ENCODE measurements at places on chromosomes 7 and 10.
A peak's percentile ranks its signal among the peaks of the same experiment; 100 is the strongest.

GRCh38 chr10:49360271-49361177 lies 35.4 kb downstream of the DRGX start:
- DNase-seq, result no peak

GRCh38 chr7:93178213-93178612 lies 30.0 kb upstream of the SAMD9L start:
- no peak for DNase-seq

GRCh38 chr7:2521341-2521745 lies 1.8 kb downstream of the LFNG start:
- DNase-seq, result no peak

DNA sequence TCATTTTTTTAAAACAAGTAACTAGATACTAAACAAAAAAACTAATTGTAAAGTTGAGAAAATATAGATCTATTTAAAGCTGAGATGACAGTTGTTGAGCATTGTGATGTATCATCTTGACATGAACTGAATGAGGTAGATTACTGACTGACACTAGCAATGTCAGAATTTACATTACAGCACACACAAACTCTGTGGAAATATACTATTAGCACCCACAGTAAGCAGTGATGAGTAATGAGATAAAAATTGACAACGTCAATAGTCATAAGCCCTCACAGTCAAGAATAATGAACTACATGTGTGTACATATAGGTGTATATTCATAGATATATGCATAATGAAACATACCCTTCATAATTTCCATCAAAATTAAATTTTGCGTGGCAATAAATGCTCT lies 368.4 kb downstream of the TFEC start:
- DNase-seq, result no peak

- DNase-seq, result no peak
Measured at GRCh38 chr7:51640841-51641240, 324.2 kb upstream of the COBL start.

GRCh38 chr10:51928162-51928561 lies 228.8 kb upstream of the CSTF2T start:
- DNase-seq, result no peak

DNA sequence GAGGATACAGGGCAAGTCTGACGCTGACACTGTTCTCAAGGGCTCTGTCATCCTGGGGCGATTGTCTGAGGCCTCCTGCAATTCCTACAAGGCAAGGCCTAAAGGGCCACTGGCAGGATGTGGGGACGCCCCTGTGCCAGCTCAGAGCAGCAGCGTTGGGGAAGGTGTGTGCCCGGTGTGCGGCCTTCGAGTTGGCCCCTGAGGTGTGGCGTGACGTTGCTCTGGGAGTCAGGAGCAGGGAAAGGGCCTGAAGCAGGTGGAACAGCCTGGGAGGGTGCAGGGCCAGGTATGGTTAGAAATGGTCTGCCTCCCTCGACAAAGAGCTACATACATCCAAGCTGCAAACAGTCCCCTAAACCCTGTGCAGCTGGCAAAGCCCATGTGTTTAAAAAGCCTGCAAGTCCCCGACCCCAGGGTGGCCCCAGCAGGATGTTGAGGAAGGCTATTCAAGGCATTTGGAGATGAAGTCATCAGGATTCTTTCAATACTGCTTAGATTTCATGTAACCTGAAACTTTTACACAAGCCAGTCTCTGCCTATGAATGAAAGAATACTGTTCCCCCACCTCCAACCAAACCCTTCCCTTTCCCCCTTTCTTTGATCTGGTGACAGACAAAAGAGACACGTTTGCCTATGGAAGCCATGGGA lies 142.5 kb upstream of the TNS3 start:
- DNase-seq, result no peak

DNA sequence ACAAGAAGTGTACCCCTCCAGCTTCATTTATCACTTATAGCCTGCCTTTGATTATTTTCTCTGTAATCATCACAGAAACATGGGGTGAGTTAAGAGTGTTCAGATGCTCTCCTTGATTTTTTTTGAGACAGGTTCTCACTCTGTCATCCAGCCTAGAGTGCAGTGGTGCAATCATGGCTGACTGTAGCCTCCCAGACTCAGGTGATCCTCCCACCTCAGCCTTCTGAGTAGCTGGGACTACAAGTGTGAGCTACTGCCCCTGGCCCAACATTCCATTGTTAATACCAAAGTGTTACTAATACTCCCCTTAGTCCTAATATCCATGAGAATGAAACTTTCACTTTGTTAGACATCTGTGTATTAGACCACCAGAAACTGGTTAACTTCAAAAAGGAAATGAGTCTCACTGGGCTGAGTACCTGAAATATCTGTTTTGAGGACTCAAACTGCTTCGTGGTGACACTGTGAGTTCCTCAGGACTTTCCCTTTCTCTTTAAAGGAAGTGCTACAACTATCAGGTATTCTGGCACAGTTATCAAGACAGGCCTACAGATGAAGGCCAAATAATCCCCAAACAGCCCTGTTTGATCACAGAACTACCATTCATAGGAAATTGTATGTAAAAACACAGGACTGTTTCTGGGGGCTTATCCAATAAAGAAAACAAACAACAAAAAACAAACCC lies 20.5 kb upstream of the CFAP70 start:
- no peak for DNase-seq

GRCh38 chr7:46291050-46291438 lies 370.0 kb upstream of the IGFBP3 start:
- no peak for DNase-seq

GRCh38 chr7:69654849-69655707 lies 56.8 kb downstream of the AUTS2 start:
- no peak for DNase-seq

DNA sequence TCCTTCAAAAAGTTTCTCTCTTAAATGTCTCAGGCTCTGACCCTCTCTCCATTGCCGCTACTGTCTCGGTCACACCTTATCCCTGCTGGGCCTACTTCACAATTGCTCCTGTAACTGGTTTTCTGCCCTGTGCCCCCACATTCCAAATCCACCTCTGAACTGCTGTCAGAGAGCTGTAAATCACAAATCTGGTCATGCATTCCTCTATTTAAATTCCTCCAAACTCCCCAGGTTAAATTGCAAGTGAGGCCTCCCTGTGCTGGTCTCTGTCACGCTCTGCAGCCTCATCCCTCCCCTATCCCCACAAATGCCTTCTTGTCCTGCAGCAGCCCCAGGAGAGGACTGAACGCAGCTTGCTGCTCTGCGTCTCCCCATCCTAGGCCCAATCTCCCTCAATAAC lies 40.4 kb upstream of the CDCA7L start:
- no peak for DNase-seq

- DNase-seq, result no peak
Measured at GRCh38 chr7:132965951-132966350, 115.9 kb downstream of the CHCHD3 start.

- no peak for DNase-seq
Measured at GRCh38 chr7:140229101-140229525, 52.3 kb upstream of the KDM7A start.

- DNase-seq, result peak; percentile 89
Measured at GRCh38 chr7:102469972-102470825, 5.4 kb downstream of the LRWD1 start.

- DNase-seq, result peak; percentile 42
Measured at GRCh38 chr10:132146271-132146671, 40.5 kb upstream of the DPYSL4 start.

GRCh38 chr10:6176691-6177231 lies 26.0 kb upstream of the PFKFB3 start:
- DNase-seq, result no peak

- DNase-seq, result no peak
Measured at GRCh38 chr7:105512415-105512814, 9.7 kb downstream of the PUS7 start.

DNA sequence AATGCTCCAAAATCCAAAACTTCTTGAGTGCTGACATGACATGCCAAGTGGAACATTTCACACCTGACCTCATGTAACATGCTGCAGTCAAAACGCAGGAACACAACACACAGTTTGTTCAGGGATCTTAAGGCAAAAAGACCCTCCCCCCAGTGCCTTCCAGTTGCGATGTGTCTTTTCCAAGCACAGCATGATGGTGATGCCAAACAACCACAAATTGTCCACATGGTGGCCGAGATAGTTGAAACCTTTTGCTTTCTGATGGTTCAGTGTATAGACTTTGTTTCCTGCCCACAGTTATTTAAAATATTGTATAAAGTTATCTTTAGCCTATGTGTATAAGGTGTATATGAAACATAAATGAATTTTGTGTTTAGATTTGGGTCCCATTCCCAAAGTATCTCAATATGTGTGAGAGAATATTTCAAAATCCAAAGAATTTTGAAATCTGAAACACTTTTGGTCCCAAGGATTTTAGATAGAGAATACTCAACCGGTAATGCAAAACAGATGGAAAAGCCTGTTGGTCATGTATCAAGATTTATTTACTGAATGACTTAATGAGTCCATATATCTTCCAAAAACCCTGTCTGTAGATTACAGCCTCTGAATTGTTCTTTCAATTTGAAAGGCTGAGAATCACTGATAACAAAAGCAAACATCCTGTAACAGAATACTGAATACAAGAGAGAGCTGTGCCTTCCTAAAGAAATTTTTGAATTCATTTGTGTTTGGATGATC lies 93.4 kb upstream of the OIT3 start:
- DNase-seq, result no peak

DNA sequence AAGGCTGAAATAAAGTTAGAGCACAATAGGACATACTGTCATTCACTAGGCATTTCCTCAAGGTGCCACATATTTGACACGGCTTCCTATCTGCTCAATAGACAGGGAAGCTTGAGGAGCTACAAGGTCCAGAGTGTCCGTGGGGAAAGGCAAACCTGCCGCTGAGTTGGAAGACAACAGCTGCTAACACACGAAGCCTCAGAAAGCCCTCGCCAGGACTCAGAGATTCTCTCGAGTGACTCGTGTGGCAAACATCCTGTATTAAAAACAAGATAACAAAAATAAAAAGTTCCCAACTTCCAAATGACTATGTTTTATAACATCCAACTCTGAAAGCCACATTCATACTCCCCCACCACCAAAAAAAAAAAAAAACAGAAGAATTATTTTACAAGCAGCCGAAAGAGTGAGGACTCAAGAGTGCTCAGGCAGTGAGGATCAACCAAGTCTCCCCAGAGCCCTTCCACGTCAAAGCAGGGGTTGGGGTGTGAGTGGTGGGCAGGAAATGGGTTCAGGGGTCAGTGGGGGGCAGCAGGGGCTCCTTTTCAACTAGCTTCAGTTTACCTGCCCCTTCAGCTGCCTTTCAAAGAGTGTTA lies 67.6 kb downstream of the STK17A start:
- DNase-seq, result no peak

- no peak for DNase-seq
Measured at GRCh38 chr7:117715784-117716445, 157.3 kb downstream of the CTTNBP2 start.

DNA sequence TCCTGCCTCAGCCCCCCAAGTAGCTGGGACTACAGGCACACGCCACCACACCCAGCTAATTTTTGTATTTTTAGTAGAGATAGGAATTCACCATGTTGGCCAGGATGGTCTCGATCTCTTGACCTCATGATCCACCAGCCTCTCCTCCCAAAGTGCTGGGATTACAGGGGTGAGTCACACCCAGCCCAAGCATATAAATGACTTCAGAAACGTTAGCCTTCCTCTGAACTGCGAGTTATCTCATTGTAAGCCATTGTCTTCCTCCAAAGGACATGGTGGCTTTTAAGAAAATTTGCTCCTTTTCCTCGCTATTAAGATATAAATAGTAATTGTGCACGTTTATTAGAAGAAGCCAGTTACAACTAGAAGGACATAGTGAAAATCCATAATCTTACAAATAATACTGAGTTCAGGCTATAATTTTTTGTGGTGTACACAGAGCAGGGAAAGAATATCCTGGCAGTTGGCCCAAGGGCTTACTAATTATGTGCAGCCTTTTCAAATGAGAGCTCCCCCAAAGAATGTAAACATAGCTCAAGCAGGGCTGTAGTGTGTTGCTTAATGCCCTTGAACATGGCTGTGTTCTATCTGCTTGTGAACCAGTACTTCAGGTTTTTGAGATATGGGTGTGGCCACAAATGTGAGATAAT lies 495.8 kb downstream of the PARD3 start:
- no peak for DNase-seq

DNA sequence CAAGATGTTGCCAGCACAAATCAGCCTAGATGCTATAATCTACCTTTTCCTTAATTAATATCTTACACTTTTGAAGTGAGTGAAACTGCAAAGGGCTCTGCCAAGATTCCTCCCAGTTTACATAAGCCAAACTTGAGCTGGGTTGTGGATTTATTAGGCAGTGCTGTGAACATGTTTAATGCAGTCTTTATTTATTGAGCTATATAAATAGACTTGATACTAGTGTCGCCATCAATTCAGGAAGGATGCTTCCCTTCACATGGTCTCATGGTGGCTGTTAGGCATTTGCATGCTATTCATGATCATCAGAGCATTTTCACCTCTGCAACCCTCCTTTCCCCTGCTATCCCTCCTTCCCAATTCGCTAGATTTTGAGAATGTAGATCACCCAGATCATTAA lies 40.2 kb downstream of the PLEKHS1 start:
- DNase-seq, result no peak

- no peak for DNase-seq
Measured at GRCh38 chr7:83614112-83614511, 34.8 kb downstream of the SEMA3E start.

- no peak for DNase-seq
Measured at GRCh38 chr7:152108359-152108758, 82.9 kb downstream of the GALNT11 start.

DNA sequence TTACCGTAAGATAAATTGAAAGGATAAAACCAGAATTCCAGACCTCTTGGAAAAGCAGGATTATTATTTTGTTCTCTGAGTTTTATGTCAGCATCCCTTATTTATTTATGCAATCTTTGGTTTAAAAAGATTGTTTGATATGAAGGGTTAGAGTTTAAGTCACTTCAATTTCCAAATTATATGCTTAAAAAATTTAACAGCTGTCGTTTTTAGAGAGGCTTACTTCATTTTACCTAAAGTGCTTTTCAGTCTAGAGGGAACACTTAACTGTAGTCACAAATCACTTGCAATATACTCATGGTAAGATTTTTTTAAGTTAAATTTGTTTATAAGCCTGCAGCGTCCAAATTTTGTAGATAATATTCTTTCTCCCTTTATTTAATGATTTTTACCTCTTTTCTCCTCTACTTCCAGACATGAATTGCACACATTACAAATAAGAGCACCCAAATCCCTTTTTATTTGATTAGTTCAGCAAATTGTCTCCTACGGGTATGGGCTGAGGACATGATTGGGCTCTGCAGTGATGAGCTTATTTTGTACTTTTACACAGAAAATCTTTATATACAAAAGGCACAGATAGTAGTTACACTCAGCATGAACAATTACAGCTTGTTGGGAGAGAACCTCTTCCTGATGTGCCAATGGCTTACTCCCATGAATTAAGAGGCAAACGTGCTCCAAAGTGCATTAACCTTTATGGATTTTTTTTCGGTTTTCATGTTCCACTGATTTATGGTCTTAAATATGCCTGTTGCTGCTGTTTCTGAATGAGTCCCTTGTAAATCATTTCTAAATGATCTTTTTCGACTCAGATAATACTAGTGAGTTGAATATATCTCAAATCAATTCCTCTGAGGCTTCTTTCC lies 319.3 kb upstream of the LRGUK start:
- no peak for DNase-seq

Data from right lobe of liver (tissue), 6 donors.